ENCODE measurements at places on chromosomes 5 and 9.

- DNase-seq = no peak
Observed at GRCh38 chr5:154788212-154788611, 33.0 kb downstream of the LARP1 start.

DNA sequence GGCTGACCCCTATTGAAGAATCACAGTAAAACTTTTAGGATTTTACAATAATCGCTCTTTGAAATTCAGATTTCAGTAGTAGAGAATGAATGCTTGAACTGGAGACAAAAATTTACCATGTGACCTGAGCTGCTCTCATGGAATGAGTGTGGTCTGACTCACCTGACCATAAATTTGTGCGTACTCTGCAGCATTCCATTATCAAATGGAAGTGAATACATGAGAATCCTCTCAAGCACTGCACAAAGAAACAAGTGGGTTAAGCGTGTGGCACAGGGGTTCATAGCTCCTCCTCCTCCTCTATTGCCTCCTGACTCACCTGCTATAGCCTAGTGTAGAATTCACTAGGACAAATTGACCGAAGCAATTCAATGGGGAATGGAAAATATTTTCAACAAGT is 269.8 kb upstream of the CDH9 start:
- DNase-seq = no peak

- no peak for DNase-seq
Observed at GRCh38 chr5:28914297-28914696, 1875.9 kb upstream of the CDH9 start.

DNA sequence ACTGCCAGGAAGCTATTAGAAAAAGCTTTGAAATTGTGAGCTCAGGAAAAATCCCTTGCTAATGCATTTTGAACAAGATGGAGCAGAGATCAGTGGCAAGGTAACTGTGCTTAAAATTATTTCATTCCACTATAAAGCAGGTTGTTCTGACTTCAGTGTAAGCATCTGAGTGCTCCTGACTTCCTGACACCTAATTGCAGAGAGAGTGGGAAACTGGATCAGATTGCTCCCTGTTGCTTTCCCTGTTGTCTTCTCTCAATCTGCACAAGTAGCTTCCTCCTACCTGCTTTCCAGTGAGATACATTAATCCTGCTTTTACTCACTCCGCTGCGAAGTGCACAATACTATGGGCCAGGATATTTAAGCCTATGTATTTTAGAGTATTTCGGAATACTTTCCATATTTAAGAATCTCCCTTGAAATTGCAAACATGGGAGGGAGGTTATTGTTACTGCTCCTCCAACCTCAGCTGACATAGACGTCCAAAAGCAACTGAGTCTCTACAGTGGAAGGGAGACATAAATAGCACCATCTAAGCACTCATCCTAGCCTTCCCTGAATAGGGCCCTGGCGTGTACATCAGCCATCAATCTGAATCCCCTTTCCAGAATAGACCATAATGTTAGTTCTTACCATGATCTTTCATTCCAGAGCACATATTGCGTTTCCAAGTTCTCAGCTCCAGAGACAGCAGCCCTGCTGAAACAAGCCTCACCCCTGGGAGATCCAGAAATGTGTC is 178.8 kb downstream of the PAM start:
- DNase-seq = no peak

DNA sequence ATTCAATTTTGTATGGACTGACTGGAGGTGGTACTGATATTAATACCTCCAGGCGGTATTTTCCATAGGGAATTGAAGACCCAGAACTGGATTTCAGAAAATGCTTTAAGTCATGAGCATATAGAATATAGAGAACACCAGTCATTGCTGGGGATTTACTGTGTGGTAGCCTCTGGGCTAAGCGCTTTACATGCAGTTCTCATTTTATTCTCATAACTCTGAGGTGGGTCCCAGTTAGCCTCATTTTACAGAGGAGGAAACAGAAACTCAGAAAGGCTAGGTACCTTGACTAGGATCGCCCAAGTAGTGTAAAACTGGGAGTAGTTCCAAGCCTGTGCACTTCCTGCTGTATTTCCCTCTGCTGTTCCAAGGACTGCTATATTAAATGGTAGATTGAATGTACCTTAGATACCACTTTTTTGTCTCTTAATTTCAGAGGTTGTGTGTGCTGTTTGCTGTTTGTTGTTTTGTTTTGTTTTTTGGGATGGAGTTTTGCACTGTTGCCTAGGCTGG is 13.8 kb downstream of the SLC44A1 start:
- DNase-seq = no peak

DNA sequence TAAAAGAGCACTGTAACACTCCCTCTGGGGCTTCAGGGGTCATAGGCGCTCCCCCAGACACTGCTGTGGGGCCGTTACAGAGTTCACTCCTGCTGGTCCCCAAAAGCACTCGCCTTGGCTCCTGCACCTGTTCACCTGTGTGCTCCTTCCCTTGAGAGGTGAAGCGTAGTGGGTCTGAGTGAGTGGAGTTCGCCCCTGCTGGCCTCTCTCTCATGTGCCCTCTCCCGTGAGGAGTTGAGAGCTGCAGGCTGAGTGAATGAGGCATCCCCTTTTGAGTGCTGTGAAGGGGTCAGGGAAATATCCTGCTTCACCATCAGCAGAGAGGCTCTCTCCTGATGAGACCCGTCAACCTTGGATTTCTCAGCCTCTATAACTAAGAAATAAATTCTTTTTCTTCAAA is 134.6 kb upstream of the TUT7 start:
- DNase-seq = no peak
